ENCODE measurements at places on chromosomes 4 and X.

DNA sequence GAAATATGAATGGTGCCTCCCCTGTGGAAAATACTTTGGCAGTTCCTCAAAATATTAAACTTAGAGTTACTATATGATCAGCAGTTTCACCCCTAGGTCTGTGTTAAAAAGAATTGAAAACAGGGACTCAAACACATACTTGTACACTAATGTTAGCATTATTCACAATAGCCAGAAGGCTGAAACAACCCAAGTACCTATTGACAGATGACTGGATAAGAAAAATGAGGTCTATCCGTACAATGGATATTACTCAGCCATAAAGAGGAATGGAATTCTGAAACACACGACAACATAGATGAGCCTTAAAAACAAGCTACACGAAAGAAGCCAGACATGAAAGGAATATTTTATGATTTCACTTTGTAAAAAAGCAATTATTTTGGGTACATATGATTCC, 54.9 kb downstream of the PGRMC2 start:
- DNase-seq: no peak
- no peak overlapping the region for H3K27ac ChIP-seq
- H3K4me1 ChIP-seq: peaks cover 11% of the 10 kb centered on the region
- no peak overlapping the region for H3K4me3 ChIP-seq

GRCh38 chrX:103651151-103651773, 22.5 kb downstream of the TCEAL1 start:
- H3K27me3 ChIP-seq: no peaks in the 10 kb centered on the region
- H3K4me3 ChIP-seq: no peak overlapping the region
- H3K36me3 ChIP-seq: no peaks in the 10 kb centered on the region
- H3K4me1 ChIP-seq: peaks cover 5% of the 10 kb centered on the region
- DNase-seq: no peak
- H3K27ac ChIP-seq: no peak overlapping the region

- H3K36me3 ChIP-seq: no peaks in the 10 kb centered on the region
- no peak for DNase-seq
- no peak overlapping the region for H3K4me3 ChIP-seq
- no peak overlapping the region for H3K27ac ChIP-seq
- H3K27me3 ChIP-seq: no peaks in the 10 kb centered on the region
- H3K4me1 ChIP-seq: no peaks in the 10 kb centered on the region
Observed at GRCh38 chr4:85919200-85919887, 440.5 kb downstream of the MAPK10 start.

DNA sequence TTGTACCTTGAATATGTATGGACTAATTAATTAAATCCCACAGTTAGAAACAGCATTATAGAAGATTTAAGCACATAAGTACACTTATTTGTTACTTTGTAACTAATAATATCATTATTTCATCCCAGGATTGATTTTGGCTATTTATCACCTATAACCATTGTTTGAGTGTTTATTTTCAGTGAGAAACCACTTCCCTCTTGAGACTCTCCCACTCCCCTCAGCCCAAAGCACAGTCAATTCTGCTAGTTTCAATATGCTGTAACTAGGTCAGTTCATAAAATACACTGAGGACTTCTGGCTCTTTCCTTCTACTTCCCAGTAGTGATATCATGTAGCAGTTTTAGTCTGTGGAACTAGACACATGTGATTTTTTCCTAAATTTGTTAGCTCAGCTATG, 16.3 kb downstream of the OFD1 start:
- H3K4me3 ChIP-seq: no peak overlapping the region
- H3K27me3 ChIP-seq: no peaks in the 10 kb centered on the region
- no peaks in the 10 kb centered on the region for H3K4me1 ChIP-seq
- no peak for DNase-seq
- peaks cover 25% of the 10 kb centered on the region for H3K36me3 ChIP-seq

GRCh38 chr4:185536411-185536709, 1.1 kb upstream of the PDLIM3 start:
- no peaks in the 10 kb centered on the region for H3K36me3 ChIP-seq
- no peak overlapping the region for H3K27ac ChIP-seq
- DNase-seq: no peak
- H3K4me1 ChIP-seq: peaks cover 4% of the 10 kb centered on the region
- H3K27me3 ChIP-seq: peaks cover 35% of the 10 kb centered on the region

DNA sequence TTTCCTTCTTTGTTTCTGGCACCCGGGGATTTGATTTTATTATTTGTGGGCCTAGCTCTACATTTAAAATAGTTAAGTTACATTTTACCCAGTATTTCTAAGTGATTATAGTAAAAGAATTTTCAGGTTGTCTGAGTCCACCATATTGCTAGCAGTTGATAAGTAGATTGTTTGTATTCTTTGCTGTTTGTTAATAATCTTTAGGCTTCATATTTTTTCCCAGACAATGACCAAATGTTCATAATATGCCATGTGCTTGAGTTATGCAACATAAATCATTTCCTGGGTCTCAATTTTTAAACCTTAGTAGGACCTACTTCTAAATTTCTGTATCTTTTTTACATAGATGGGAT, 127.3 kb downstream of the PHKA2 start:
- H3K36me3 ChIP-seq: no peaks in the 10 kb centered on the region
- no peak overlapping the region for H3K27ac ChIP-seq
- no peaks in the 10 kb centered on the region for H3K4me1 ChIP-seq
- H3K4me3 ChIP-seq: no peak overlapping the region
- H3K27me3 ChIP-seq: no peaks in the 10 kb centered on the region

DNA sequence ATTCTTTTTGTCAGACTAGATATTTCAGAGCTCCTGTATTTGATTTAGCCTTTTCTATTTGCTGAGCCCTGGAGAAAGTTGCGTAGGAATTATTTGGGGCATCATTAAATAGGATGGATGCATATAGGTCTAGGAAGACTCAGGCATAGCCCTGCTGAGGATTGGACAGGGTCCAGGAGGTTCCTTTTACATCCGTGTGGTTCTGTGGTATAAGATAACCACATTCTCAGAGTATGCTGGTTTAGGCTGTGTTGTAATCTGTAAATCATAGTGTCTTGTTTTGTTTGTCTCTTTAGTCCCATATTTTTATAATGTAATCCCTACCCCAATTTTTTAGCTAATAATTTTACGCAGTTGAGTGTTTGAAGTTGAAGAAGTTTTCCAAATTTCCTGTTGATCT, 513.7 kb downstream of the RPA4 start:
- no peaks in the 10 kb centered on the region for H3K36me3 ChIP-seq
- no peaks in the 10 kb centered on the region for H3K27me3 ChIP-seq
- no peaks in the 10 kb centered on the region for H3K4me1 ChIP-seq
- no peak for DNase-seq

- H3K4me3 ChIP-seq: no peak overlapping the region
- H3K27ac ChIP-seq: no peak overlapping the region
- H3K27me3 ChIP-seq: no peaks in the 10 kb centered on the region
- no peaks in the 10 kb centered on the region for H3K36me3 ChIP-seq
Observed at GRCh38 chr4:172740434-172740833, 428.2 kb upstream of the GALNT7 start.

- no peak for DNase-seq
- no peaks in the 10 kb centered on the region for H3K36me3 ChIP-seq
- no peaks in the 10 kb centered on the region for H3K4me1 ChIP-seq
- H3K27ac ChIP-seq: no peak overlapping the region
Observed at GRCh38 chr4:71303287-71303686, 35.5 kb upstream of the SLC4A4 start.

GRCh38 chrX:18833071-18833731, 125.8 kb downstream of the PPEF1 start:
- DNase-seq: no peak
- H3K36me3 ChIP-seq: no peaks in the 10 kb centered on the region
- H3K4me1 ChIP-seq: no peaks in the 10 kb centered on the region
- H3K4me3 ChIP-seq: no peak overlapping the region

All from RWPE2 (cell line).